ENCODE measurements at places on chromosomes 5 and 9. TPM values are rescaled to one million over a fixed set of nuclear protein-coding genes. Genes with fewer than 3 reads are reported as not detected.

GPR21 gene
- 0.88 TPM for total RNA-seq

MGAT1 gene
- 106 TPM for total RNA-seq

PDCD1LG2 gene
- total RNA-seq: 1.4 TPM

DNM1 gene
- total RNA-seq: 1.8 TPM

MOB3B gene
- total RNA-seq: 0.26 TPM

ZFP2 gene
- total RNA-seq: 0.41 TPM

SPINK4 gene
- total RNA-seq: not detected

EQTN gene
- total RNA-seq: not detected

INSL6 gene
- not detected for total RNA-seq

TMEM215 gene
- total RNA-seq: not detected

DNA sequence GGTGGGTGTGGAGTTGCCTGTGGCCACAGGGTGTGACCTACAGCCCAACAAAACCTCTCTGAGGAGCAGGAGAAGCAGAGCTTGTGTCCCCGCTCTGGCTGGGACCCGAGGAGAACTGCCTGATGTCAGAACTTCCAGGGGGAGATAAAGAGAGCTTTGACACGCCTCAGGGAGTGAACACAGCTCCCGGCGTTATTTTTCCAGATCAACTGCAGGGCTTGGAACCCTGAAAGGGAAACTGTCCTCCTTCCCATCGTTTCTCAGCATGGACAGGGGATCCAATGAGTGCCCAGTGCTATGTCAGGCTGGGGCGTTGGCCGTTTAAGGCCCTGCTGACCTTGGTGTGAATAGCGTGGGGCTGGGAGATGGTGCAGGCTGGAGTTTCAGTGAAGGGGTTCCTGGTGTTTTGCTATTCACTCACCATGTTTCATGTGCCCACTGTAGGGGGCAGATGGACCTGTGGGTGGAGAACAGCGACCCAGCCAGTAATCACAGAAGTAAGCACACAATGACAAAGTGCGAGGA, 22.0 kb downstream of the GADD45G start:
- H3K27ac ChIP-seq: no peak overlapping the region
- no peak overlapping the region for H3K4me3 ChIP-seq

GRCh38 chr5:169805527-169805934, 168.5 kb downstream of the DOCK2 start:
- H3K36me3 ChIP-seq: peaks cover 35% of the 10 kb centered on the region
- no peaks in the 10 kb centered on the region for H3K27me3 ChIP-seq
- H3K27ac ChIP-seq: peak overlapping the region; percentile 97
- peaks cover 53% of the 10 kb centered on the region for H3K4me1 ChIP-seq
- H3K4me3 ChIP-seq: peak overlapping the region; percentile 51

- H3K27me3 ChIP-seq: no peaks in the 10 kb centered on the region
- H3K27ac ChIP-seq: no peak overlapping the region
- H3K4me1 ChIP-seq: peaks cover 69% of the 10 kb centered on the region
- no peak for DNase-seq
- H3K4me3 ChIP-seq: no peak overlapping the region
- peaks cover 17% of the 10 kb centered on the region for H3K36me3 ChIP-seq
Observed at GRCh38 chr5:40220260-40220659, 459.5 kb upstream of the PTGER4 start.

- H3K36me3 ChIP-seq: no peaks in the 10 kb centered on the region
- DNase-seq: no peak
- H3K4me3 ChIP-seq: no peak overlapping the region
- no peak overlapping the region for H3K27ac ChIP-seq
- no peaks in the 10 kb centered on the region for H3K4me1 ChIP-seq
Observed at GRCh38 chr5:36599986-36600779, 6.2 kb upstream of the SLC1A3 start.

- no peaks in the 10 kb centered on the region for H3K36me3 ChIP-seq
- no peaks in the 10 kb centered on the region for H3K27me3 ChIP-seq
- no peaks in the 10 kb centered on the region for H3K4me1 ChIP-seq
- no peak overlapping the region for H3K27ac ChIP-seq
Observed at GRCh38 chr9:120032639-120033038, 547.3 kb downstream of the CDK5RAP2 start.

DNA sequence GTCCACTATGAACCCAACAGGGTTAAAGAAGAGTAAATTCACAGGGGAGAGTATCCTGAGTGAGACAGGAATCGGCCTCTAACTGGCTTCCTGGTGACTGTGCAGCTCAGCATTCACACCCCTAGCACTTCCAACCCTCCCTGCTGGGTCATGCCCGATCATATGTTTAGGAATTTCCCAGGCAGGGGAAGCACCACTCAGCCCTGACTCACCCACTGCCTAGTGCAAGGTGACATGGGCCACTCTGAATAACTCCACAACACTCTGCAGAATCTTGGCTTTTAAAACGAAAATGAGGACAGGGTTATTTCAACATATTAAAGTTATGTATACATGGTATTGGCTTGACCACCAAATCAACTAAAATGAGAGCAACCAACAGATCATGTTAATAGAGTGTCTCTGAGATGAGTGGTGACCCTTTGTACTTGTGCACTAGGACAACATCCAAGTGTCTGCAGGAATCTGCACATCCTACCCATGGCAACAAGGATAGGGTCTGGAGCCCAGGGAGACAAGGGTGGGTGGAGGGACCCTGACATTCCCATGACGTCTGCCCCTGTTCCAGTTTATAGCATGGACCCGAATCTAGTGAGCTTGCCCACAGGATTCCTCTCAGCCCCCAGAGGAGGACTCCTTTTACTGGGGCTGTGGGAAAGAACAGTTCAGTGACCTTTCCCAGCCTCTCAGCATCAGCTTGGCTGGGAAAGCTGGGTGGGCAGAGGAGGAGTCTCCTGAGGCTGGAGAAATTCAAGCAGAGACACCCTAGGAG, 485.8 kb downstream of the SEMA5A start:
- no peaks in the 10 kb centered on the region for H3K4me1 ChIP-seq
- DNase-seq: no peak
- H3K27me3 ChIP-seq: no peaks in the 10 kb centered on the region
- H3K36me3 ChIP-seq: no peaks in the 10 kb centered on the region

- no peak overlapping the region for H3K27ac ChIP-seq
- H3K4me3 ChIP-seq: no peak overlapping the region
- no peaks in the 10 kb centered on the region for H3K4me1 ChIP-seq
- no peak for DNase-seq
- no peaks in the 10 kb centered on the region for H3K36me3 ChIP-seq
- H3K27me3 ChIP-seq: peaks cover 21% of the 10 kb centered on the region
Observed at GRCh38 chr5:170126626-170127025, 20.9 kb downstream of the FOXI1 start.

GRCh38 chr5:58439094-58439644, 20.7 kb downstream of the PLK2 start:
- no peak overlapping the region for H3K27ac ChIP-seq
- H3K4me1 ChIP-seq: no peaks in the 10 kb centered on the region
- H3K4me3 ChIP-seq: no peak overlapping the region
- DNase-seq: no peak

GRCh38 chr5:1504617-1505016, 19.1 kb downstream of the LPCAT1 start:
- no peak for DNase-seq
- H3K4me1 ChIP-seq: peaks cover 13% of the 10 kb centered on the region
- H3K27me3 ChIP-seq: no peaks in the 10 kb centered on the region
- no peak overlapping the region for H3K27ac ChIP-seq
- peaks cover 1% of the 10 kb centered on the region for H3K36me3 ChIP-seq

DNA sequence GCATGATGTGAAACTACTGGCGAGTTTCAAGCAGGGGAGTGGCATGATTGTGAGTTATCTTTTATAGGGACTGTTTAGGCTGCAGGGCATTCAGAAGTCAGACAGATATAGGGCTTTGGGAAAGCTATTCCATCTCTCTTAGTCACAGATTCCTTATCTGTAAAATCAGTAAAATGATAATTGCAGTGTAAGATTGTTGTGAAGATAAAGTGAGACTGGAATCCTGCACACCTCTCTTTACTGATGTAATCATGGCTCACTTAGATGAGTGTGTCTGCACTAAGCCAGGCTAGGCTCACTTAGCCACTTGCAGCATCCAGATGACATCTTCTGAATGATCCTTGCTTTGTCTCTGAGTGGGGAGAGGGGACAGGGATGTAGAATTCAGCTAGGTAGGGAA, 81.8 kb upstream of the MAMDC2 start:
- H3K27me3 ChIP-seq: peaks cover 2% of the 10 kb centered on the region
- DNase-seq: no peak
- no peaks in the 10 kb centered on the region for H3K36me3 ChIP-seq

GRCh38 chr9:107312376-107313050, 29.4 kb downstream of the RAD23B start:
- no peak overlapping the region for H3K4me3 ChIP-seq
- H3K27ac ChIP-seq: peak overlapping the region; percentile 18
- no peak for DNase-seq
- no peaks in the 10 kb centered on the region for H3K27me3 ChIP-seq
- peaks cover 62% of the 10 kb centered on the region for H3K36me3 ChIP-seq

GRCh38 chr9:91298311-91298710, 63.4 kb downstream of the AUH start:
- H3K27ac ChIP-seq: no peak overlapping the region
- peaks cover 13% of the 10 kb centered on the region for H3K4me1 ChIP-seq
- H3K27me3 ChIP-seq: no peaks in the 10 kb centered on the region
- peaks cover 48% of the 10 kb centered on the region for H3K36me3 ChIP-seq

DNA sequence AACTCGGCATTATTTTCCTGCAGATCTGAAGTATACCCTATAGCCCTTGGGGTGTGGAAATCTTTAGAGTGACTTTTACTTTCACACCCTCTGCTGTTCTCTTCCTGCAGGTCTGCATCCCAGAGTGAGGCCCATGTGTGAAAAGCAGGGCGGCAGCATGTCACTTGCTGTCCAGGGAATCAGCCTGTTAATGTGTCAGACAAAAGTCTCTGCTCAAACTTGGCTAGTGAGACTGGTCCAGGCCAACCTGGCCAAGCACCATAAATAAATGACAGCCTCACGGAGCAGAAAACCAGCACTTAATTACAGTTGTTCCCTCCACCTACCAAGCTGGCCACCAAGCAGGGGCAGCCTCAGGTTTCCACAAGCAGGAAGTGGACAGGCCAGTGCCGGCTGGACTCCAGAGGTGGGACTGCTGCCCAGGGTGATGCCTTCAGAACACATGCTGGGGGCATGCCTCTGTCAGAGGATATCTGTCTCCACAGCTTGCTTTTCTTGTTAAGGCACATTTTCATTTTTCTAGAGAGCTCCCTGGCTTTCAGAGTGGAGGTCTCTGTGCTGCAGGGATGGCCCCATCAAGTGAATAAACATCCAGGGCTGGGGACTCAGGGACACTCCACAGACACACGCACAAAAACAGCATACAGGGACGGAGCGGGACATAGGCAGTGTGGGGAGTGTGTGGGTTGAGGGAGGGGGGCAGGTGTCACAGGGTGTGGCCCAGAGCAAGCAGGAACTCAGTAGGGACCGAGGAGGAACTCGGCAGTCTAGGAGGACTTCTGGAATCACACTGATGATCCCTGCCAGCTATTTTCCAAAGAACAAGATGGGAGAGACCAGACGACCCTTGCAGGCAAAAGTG, 243.8 kb upstream of the IRX1 start:
- H3K36me3 ChIP-seq: no peaks in the 10 kb centered on the region
- H3K27me3 ChIP-seq: no peaks in the 10 kb centered on the region
- H3K4me3 ChIP-seq: no peak overlapping the region
- DNase-seq: no peak
- no peak overlapping the region for H3K27ac ChIP-seq
